ENCODE measurements at places on chromosomes 16 and 17.
A peak's percentile ranks its signal among the peaks of the same experiment; 100 is the strongest.

DNA sequence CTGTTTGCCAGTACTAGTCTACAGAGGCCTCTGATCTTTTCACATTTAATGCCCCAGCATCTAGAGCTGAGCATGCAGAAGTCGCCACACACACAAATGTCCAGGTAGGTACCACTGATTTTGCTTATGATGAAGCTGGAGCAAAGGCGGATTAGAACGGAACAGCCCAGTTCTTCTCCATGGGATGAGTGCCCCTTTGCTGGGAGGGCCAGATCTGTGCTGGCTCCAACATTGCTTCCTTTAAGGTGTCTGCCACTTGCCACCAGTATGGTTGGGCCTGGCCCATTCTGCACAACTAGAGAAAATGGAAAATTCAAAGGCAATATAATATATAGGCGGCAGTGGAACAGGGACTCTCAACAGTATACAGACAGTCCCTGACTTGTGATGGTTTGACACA is 2.2 kb upstream of the MNT start:
- no peak for DNase-seq

- DNase-seq = peak; percentile 59
These were observed 17.1 kb upstream of the CCR7 start for GRCh38 chr17:40582328-40582901.

GRCh38 chr16:69927056-69927757 is 23.9 kb upstream of the CLEC18A start:
- no peak for DNase-seq

- peak; percentile 86 for DNase-seq
These were observed 236.3 kb downstream of the SEC14L1 start for GRCh38 chr17:77376795-77377709.

- DNase-seq = no peak
These were observed 7.0 kb upstream of the CYB561 start for GRCh38 chr17:63452962-63453551.

- no peak for DNase-seq
These were observed 5.6 kb downstream of the SBK1 start for GRCh38 chr16:28297784-28298510.

DNA sequence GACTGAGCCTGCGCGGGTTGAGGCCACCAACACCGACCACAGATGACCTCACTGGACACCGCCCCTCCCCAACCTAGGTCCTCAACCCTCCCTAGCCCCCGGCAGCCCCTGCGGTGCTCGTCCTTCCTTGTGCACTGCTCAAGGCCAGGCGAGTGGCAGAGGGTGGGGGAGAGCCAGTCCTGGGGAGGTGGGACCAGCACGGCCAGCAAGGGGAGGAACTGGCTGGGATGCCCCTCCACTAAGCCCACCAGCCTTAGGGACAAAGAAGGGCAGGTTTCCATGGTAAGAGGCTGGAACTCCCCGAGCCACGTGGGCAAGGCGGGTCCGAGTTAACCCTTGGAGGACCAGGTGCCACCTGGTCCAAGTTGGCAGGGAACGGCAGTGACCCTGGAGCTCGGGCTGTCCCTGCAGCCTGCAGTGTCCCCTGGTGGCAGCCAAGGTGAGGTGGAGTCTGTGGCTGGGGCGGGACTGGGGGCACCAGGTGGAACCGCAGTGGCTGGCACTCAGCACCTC is 9.2 kb downstream of the FSCN2 start:
- peak; percentile 87 for DNase-seq

GRCh38 chr16:83830091-83830768 is 22.5 kb downstream of the HSBP1 start:
- DNase-seq = no peak

GRCh38 chr17:56165072-56165641 is 11.9 kb downstream of the ANKFN1 start:
- DNase-seq = no peak

GRCh38 chr17:50949989-50950877 is 84.1 kb upstream of the TOB1 start:
- peak; percentile 90 for DNase-seq

DNA sequence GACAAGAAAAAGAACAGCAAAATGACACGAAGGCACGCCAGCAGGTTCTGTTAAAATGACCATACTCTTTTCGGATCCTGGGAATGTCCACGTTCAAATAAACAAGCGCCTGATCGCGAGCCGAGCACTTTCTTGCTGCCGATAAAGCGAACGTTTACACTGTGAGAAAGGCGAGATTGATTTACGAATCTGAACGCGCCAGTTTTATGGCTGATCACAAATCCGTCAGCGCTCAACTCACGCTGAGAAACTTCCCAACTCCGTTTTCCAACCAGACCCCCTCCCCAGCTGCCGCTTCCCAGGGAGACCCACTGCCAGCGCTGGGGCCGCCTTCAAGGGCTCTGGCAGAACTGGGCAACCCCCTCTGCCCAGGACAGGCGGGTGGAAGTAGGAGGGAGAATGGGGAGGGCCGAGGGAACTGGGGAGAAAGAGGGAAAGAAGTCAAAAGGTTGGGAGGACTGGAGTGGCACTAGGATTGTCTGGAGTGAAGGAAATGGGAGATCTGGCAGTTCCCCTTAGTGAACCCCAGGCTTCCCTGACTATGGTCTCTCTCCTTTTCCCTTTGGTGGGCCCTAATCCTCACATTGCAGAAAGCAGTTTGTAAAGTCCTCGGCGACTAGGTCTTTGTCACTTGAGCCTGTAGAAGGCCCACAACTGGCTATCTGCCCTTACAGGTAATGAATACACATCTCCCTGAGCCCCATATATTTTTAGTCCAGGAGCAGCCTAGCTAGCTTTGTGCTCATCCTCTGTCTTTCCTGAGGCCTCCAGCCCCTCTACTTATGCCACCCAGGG is 6.9 kb downstream of the HOXB4 start:
- no peak for DNase-seq

- no peak for DNase-seq
These were observed 743 bp downstream of the ZNF624 start for GRCh38 chr17:16652847-16653366.

GRCh38 chr17:41868568-41868967 is 3.3 kb upstream of the KLHL11 start:
- no peak for DNase-seq

DNA sequence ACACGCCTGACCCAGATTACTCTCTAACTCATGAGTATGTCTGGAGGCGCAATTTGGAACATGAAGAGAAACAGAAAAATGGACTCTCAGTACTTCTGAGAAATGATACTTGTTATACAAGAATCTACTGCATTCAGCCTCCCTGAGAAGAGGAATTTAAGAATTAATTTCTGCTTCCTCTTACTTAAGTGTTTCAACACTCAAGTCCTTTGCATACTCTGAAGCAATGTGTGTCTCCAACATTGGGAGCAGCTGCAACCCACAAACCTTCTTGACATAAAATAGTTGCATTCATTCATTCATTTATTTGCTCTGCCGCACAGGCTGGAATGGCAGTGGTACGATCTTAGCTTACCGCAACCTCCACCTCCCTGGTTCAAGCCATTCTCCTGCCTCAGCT is 199.8 kb downstream of the NPIPA7 start:
- no peak for DNase-seq

DNA sequence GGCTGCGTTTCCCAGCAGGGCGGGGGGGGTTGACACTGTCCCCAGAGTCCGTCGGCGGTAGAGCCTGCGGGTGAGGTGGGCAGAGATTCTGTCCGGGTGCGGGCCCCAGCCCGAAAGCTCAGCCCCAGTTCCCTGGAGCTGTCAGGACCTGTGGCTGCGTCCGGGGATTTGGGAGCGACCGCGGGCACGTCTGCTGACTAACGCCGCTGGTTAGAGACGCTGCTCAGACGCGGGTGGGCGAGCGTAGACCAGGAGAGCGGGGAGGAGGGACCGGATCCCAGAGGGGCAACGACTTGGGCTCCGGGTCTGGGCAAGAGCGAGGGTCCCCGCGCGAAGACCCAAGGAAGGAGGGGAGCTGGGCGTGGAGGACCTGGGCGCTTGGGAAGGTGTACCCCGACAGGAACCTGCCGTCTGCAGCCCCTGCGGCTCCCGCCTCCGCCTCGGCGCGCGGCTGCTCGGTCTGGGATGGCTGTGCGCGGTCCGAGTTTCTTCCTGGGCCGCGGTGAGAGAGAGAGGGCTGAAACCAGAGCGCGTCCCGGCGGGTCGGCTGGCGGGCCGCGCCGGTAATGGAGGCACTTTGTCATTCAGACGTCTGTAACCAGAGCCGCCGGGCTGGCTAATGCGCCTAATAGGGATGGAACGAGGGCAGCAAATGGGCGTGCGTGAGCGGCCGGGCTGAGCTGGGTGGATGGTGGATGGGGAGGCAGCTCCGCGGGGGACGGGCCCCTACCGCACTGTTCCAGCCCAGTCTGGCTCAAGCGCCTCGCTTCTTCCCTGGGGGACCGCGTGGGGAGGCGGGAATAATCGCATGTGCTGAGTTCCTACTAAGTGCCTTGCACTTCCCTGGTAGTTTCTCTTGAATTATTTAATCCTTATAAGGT is 2.3 kb downstream of the NGFR start:
- DNase-seq = no peak

DNA sequence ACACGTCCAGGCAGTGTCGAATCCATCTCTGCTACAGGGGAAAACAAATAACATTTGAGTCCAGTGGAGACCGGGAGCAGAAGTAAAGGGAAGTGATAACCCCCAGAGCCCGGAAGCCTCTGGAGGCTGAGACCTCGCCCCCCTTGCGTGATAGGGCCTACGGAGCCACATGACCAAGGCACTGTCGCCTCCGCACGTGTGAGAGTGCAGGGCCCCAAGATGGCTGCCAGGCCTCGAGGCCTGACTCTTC is 7.2 kb upstream of the CD68 start:
- DNase-seq = no peak

- no peak for DNase-seq
These were observed 345.7 kb upstream of the MAF start for GRCh38 chr16:79946252-79946651.

DNA sequence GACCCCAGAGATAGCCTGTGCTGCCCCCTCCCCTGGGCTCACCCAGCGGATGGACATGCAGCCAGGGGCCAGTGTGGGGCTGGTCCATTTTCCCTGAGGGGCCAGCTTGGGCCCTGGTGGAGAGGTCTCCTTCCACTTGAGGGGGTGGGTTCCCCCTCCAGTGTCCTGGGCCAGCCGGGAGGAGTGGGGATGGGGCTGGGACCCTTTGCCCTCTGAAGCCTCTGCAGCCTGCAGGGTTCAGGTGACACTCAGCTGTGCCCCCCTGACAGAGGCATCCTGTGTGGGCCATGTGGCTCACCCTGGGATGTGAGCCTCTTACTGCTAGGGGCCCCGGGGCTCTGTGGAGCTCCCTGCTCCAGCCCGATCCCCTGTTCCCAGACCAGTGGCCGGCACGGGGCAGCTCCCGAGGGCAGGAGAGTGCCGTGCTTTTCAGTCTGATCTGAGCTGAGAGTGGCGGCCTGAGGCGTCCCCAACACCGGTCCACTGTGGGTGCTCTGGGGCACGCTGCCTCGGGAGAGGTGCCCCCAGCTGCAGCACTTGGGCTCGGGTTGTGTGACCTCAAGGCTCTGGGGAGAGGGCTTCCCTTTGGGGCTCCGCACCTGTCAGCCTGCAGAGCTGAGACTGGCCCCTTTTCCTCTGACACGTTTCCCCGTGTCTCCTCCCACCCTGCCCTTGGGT is 439 bp upstream of the GNG13 start:
- DNase-seq = no peak

GRCh38 chr17:13885953-13886889 is 183.1 kb upstream of the COX10 start:
- DNase-seq = peak; percentile 7

GRCh38 chr17:74923538-74924249 is 379 bp upstream of the OTOP2 start:
- peak; percentile 87 for DNase-seq

DNA sequence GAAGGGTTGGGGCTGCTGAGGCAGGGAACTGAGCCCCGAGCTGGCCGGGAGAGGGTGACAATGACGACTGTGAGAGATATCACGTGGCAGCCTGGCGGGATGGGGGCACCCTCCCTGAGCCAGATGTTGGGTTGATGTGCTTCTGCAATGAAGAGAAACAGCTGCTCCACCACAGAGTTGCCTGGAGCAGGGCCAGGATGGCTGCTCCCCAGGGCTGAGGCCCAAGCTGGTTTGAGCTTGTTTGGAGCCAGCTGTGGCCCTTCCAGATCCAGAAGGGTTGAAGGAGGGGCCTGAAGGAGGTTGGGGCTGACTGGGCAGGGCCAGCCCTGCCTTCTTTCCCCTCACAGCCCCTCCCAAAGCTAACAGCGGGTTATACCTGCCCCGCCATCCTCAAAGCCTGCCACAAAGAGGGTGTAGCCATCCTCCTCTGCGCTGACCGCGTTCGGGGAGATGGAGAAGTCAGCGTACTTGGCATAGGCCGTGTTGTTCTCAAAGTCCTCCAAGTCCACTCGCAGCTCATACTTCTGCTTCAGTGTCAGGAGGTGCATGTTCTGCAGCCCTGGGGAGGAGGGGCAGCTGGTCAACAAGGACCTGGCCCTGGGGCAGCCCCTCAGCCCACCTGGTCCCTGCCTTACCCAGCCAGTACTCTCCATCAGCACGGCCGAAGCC is 2.1 kb downstream of the MFAP4 start:
- peak; percentile 76 for DNase-seq
